ENCODE measurements at places on chromosomes 3 and 15.

GRCh38 chr15:100224206-100225185 lies 117.3 kb downstream of the ADAMTS17 start:
- DNase-seq, result no peak

DNA sequence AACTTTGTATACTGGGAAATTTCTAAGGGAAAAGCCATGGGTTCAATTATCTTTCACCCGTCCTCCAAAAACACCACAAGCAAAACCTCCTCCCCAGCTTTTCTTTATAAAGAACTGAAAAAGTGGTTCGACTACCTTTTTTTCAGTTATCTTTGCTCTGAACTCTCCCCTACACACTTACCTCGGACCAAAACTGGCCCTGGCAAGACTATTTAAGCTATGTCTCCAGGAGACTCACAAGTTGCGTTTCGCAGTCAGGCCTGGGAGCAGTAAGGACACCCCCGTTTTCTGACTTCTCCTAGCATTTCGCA lies 645 bp downstream of the COPS2 start:
- DNase-seq, result peak; percentile 13

DNA sequence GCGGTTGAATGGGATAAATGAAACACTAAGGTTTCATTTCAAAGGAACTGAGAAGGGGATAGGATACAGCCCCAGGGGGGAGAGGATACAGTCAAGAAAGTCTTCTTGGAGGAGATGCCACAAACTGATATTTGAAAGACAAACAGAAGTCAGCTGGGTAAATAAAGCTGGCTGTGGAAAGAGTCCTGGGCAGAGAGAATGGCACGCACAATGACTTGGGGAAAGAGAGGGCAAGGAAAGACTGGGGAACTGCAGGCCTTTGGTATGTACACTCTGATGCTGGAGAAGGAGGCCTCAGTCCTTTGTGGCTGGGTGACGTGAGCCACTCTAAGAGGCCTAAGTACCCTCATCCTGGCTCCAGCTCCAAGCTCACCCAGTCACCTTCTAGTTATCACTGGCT lies 45.2 kb upstream of the LMCD1 start:
- no peak for DNase-seq

- peak; percentile 51 for DNase-seq
Measured at GRCh38 chr3:111594205-111594604, 941 bp downstream of the ZBED2 start.

DNA sequence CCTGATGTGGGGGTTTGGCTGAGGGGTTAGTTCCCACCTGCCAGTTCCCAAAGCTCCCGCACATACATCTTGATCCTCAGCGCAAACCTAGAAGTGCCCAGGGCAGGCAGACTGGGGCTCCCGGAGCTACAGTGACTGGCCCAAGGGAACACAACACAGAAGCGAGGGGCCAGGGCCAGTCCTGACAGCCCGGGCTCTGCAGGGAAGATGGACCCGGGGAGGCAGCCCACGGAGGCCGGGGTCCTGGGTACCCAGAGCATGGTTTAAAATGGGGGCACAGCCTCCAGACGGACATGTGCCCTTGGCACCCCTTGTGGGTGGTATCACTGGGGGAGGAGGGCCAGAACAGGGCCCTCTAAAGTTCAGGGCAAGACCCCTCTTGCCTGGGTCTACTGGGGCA lies 5.1 kb downstream of the CPN2 start:
- DNase-seq, result no peak

DNA sequence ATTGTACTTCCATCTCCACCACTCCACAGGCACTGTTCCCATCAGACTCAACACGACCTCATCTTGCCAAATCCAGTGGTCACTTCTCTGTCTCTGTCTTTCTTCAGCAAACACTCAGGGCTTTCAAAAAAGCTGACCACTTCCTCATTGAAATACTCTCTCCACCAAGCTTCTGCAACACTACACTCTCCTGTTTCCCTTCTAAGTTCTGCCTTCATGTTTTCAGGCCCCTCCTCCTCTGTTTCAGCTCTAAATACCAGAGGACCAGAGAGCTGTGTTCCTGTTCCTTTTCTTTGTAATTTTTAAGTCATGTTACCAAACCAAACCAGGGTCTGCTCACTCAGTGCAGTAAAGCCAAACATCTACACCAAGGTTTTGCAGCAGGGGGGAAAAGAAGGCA lies 33.8 kb upstream of the ACP3 start:
- DNase-seq, result peak; percentile 54

GRCh38 chr15:85618956-85619491 lies 175.7 kb downstream of the KLHL25 start:
- DNase-seq, result peak; percentile 99

- DNase-seq, result peak; percentile 78
Measured at GRCh38 chr3:115099986-115100571, 47.0 kb downstream of the ZBTB20 start.

GRCh38 chr3:33716227-33716626 lies 1.8 kb downstream of the CLASP2 start:
- no peak for DNase-seq

- no peak for DNase-seq
Measured at GRCh38 chr3:114143817-114144216, 35.0 kb downstream of the DRD3 start.

GRCh38 chr15:93866476-93866875 lies 364.9 kb upstream of the MCTP2 start:
- no peak for DNase-seq

DNA sequence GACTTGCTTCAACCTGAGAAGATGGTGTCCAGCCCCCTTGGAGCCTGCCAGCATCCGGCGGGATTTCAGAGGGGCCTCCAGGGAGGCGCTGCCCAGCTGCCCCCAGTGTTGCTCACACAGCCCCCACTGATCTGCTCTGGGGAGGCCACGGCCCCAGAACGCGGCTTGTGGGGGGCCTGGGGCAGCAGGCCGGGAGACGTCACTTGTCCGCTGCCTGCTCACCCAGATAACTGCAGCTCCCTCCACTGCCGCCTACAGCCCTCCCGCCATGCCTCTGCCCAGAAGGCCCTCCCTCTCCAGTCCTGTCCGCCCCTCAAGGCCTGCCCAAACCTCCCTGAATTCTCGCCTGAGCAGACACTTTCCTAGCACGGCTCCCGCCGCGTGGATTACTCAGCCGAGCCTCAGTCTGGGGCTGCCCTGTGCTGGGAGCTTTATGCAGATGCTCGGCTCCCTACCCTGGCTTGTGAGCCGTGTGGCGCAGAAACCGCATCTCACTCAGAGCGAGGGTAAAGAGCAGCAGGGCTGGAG lies 17.2 kb upstream of the ADIPOQ start:
- DNase-seq, result peak; percentile 55
